ENCODE measurements at places on chromosomes 13 and 19.
A peak's percentile ranks its signal among the peaks of the same experiment; 100 is the strongest.

DNA sequence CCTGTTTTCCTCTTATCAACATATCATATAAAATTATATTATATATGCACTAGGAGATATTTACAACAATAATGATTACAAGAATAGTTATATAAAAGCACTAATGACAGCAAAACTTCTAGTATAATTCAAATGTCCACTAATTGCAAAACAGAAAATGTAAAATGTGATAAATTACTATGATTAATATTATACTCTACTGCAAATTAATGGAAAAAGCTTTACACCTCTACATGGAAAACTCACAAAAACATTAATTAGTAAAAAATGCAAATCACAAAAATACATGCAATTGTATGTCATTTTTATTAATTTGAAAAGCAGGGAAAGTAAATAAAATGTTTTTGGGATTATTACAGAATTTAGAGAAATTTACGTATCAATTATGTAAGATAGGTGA is 681.0 kb upstream of the PCDH20 start:
- DNase-seq = no peak

DNA sequence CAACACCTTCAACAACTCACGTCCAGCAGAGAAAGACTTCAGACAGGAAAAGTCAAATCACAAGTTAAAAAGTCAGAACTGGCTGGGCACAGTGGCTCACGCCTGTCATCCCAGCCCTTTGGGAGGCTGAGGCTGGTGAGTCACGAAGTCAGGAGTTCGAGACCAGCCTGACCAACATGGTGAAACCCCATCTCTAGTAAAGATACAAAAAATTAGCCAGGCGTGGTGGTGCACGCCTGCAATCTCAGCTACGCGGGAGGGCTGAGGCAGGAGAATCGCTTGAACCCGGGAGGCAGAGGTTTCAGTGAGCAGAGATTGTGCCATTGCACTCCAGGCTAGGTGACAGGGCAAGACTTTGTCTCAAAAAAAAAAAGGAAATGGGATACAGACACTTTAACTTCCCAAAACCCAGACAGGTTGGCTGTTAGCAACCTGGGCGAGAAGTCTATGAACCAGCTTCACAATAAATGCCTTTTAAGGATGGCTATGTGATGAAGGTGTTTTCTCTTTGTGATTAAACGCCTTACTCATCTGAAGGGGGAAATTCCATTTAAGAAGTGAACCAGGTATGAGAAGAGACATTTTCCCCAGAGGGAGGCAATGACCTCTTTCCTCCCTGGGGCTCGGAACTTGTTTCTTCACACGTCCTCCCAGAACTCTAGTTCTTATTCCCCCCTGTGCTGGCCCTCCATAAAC is 80.4 kb downstream of the INSR start:
- no peak for DNase-seq

DNA sequence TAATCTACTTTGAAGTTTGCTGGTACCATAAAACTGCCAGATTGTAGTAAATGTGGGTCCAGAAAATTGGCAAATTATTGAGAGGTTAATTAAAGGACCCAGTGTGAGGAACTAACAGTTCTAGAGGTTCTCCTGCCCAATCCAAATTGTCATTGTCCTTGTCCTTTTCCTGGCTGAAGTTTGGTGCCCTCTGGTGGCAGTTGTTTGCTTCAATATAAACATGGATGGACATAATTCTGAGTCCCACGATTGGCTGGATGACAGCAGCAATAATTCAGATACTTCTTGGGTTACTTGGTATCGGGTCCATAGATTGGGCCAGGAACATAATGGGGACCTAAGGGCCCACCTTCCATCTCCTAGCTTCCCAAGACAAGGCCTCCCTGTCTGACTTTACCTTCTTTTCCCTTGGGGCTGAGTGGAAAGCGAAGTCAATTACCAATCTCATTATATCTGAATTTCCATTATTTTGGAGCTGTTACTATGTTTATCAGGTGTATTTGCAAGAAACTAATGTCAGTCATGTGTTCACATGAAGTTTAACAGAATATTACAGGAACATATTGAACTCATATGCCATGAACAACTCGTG is 33.8 kb upstream of the GARRE1 start:
- DNase-seq = peak; percentile 58

DNA sequence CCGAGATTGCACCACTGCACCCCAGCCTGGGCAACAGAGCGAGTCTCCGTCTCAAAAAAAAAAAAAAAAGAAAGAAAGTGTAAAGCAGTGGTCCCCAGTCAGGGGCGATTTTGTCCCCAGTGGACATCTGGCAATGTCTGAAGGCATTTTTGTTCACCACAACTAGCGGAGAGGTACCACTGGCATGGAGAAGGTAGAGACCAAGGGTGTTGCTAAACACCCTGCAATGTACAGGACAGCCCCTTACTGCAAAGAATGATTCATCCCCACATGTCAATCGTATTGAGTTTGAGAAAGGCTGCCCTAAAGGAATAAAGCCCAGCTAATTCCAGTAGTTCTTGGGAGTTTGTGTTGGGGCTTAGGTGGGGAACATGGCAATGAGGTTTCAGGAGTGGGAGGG is 38.7 kb downstream of the CYP4F2 start:
- peak; percentile 36 for DNase-seq

DNA sequence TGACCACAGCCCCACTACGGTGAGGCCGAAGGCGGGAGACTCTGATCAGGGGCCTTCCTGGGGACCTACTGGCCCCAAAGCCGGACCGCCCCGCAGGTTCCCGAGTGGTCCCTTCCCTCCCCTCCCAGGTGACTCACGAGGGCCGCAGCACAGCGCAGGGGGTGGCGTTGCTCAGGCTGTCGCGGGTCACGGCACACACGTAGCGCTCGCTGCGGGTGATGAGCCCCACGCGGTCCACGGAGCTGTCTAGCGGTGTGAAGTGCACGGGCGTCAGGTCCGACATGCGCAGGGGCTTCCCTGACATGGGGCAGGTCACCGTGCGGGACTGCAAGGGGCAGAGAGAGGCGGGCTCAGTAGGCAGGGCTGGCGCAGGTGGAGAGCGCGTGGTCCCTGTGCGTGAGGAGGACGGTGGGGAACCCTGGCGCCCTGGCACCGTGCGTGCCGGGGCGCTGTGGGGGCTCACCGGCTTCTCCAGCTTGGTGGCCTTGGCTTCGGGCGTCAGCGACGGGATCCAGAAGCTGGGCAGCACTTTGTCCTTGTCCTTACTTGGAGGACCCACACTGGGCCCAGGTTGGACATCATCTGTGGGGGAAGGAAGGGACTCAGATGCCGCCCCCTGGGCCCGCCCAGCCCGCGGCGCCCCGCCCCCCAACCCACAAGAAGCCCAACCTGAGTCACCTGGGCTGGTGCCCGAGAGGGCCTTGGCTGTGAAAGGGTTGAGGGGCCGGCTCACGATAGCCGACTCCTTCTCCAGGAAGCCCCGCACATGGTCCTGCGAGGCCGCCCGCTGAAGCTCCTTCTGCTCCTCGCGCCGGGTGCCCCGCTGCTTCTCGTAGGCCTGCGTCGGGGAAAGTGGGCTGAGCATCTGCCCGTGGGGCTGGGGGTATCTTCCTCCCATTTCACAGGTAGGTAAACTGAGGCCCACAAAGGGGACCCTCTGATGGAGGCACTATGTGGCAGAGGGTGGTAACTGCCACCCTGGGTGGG is 23.7 kb downstream of the NOSIP start:
- DNase-seq = no peak

DNA sequence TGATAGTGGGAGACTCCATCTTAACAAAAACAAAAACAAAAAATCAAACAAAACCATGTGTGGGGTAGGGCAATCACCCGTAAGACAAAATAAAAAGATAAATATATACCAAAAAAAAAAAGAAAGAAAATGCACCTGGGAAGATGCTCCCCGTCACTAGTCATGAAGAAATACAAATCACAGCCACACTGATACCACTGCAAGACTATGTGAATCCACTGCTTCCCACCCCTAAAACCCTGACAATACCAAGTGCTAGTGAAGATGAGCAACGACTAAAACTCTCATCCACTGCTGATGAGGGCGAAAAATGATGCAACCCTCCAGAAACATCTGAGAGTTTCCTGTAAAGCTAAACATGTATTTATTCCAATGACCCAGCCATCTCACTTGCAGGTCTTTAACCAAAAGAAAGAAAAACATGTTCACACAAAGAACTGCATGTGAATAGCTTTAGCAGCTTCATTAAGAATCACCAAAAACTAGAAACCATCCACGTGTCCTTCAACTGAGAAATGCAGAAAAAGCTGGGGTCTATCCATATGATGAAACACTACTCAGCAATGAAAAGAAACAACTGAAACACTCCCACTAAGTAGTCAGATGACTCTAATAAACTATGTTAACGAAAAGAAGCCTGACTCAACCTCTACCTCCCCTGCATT is 31.7 kb downstream of the BRD4 start:
- DNase-seq = no peak

DNA sequence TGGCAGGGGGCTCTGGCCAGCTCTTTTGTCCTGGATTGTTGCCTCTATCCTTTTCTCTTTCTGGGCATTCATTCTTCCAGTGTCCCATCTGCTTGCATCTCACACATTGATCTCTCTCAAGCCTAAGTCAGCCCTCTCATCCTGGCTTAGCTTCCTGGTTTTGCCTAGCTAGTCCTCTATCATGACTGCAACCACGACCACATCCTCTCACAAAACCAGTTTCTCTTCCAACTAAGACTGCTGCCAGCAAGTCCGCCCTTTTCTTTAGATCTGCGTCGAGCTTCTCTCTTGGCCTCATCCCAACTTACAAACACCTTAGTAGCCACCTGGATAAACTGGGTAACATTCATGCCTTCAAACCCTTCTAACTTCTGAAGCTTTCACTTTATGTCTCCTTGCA is 212.2 kb upstream of the HTR2A start:
- peak; percentile 77 for DNase-seq

- no peak for DNase-seq
Measured at GRCh38 chr19:51027126-51027806, 850 bp upstream of the KLK11 start.

- DNase-seq = no peak
Measured at GRCh38 chr19:45567609-45568008, 17.0 kb downstream of the OPA3 start.

GRCh38 chr19:311813-312261 is 20.6 kb upstream of the PLPP2 start:
- no peak for DNase-seq

- DNase-seq = no peak
Measured at GRCh38 chr19:19540064-19540714, 2.1 kb downstream of the CILP2 start.

DNA sequence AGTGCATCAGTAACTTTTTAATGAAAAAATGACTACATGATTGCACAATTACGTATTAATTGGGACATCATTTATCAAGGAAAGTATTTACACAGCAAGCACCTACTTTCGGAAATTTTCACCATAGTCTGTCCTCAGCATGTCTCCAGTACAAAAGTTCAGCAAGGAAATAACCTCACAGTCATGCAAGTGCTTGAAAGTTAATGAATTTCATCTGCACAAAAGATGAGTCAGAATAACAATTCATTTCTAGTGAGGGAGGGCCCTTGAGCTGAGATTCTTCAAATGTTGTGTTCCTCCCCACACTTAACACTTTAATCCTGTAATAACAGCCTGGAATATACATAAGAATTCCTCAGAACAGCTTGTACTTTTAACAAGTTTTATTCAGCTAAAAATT is 49.0 kb upstream of the OXGR1 start:
- no peak for DNase-seq

- DNase-seq = no peak
Measured at GRCh38 chr19:57712222-57712621, 3.2 kb upstream of the ZNF154 start.

DNA sequence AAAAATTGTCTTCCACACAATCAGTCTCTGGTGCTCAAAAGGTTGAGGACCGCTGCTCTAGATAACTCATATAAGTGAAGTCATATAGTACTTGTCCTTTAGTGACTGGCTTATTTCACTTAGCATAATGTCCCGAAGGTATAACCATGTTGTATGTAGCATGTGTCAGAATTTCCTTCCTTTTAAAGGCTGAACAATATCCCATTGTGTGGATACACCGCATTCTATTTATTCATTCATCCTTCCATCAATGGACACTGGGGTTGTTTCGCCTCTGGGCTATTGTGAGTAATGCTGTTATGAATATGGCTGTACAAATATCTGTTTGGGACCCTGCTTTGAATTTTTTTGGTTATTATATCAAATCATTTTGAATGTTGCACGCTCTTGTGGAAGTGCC is 4.6 kb upstream of the LYPD5 start:
- DNase-seq = no peak

- DNase-seq = no peak
Measured at GRCh38 chr13:91053318-91054065, 294.0 kb upstream of the MIR17HG start.

Data from MV-4-11 (cell line).